ENCODE measurements at places on chromosomes 3 and 15.

GRCh38 chr3:126479642-126480041 lies 4.0 kb upstream of the ZXDC start:
- DNase-seq = no peak

DNA sequence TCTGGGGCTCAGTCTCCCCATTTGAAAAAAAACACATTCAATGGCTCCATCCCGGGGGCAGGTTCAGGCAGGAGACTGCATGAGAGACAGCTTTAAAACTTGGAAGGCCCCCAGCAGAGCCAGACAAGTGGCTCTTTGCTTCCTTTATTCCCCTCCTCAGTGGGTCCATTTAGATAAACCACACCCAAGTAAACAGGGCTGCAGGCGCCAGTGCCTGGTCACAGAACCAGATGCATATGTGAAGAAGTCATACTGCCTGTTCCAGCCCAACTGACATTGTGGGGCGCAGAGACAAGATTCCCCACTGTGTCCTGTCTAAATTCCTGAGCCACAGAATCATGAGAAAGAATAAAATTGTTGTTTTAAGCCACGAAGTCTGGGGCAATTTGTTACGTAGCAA lies 9.0 kb downstream of the FBN1 start:
- DNase-seq = no peak

GRCh38 chr3:12303993-12304392 lies 15.1 kb downstream of the PPARG start:
- DNase-seq = no peak

- no peak for DNase-seq
These were observed 471.1 kb downstream of the SHQ1 start for GRCh38 chr3:72376956-72377710.

DNA sequence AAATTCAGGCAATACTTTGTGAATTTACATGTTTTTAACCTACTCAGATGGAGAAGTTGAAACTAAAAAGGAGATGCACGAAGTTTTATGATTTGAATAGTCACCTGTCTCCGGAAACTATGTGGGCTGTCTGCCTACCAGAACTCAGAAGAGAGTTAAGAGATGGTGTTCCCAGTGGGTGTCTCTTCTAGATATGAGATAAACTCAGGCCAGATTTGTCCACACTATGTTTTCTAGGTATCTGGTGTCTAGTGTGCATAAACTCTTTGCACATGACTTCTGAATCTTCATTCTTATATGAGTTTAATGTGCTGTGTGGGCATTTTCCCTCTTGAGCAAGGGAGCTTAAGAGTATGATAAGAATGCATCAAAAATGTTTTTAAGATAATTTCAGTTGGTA lies 222.8 kb downstream of the FOXP1 start:
- no peak for DNase-seq

GRCh38 chr3:47681016-47681415 lies 100.7 kb downstream of the SMARCC1 start:
- no peak for DNase-seq

DNA sequence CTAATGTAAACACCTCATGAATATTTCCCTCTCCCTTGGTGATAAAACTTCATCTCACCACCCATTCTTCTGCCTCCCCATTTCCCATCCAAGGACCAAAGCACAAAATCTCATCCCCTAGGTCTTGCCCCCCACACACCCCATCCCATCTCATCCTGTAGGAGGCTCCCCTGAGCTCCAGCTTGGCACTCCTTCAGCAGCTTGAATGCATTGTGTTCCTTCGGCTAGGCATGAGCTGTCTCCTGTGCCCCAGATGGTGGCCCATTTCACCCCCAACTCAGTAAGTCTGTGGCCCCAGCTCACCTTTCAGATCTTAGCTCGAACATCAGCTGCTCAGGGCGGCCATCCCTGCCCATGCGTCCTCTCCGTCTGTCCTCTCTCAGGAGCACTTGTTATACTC lies 203.6 kb upstream of the NR2F2 start:
- no peak for DNase-seq

- no peak for DNase-seq
These were observed 74.3 kb upstream of the VGLL4 start for GRCh38 chr3:11717768-11718636.

- no peak for DNase-seq
These were observed 3.2 kb downstream of the MGLL start for GRCh38 chr3:127819086-127819485.

Data from NCI-H187 (cell line).